ENCODE measurements at places on chromosomes 2 and 18. TPM values are rescaled to one million over a fixed set of nuclear protein-coding genes. Genes with fewer than 3 reads are reported as not detected.
A peak's percentile ranks its signal among the peaks of the same experiment; 100 is the strongest.

DNA sequence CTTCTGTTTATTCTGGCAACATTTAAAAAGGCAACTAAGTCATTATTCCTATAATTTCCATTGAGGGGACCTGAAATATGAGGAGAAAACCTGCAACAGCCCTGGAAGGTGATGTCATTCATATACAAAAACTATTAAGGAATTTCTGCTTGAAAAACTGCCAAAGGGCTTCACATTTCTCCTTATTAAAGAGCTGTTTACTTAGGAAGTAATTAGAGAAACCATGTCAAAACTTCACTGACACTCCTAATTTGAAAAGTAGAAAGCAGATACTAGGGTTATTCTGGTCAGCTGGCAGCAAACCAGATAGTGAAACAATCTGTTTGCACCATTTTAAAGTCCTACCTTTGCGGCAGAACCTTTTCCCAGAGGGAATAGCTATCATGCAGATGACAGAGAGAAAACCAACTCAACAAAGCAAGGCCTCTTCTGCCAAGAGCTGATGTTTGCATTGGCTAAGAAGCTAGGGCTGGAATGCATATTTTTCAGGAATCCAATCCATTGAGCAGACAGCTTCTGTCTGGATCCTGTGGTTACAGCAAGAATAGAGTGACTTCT, 592.2 kb upstream of the SYT4 start:
- DNase-seq, result no peak

- no peak for DNase-seq
These were observed 34.9 kb upstream of the NEDD4L start for GRCh38 chr18:58009166-58009565.

DNA sequence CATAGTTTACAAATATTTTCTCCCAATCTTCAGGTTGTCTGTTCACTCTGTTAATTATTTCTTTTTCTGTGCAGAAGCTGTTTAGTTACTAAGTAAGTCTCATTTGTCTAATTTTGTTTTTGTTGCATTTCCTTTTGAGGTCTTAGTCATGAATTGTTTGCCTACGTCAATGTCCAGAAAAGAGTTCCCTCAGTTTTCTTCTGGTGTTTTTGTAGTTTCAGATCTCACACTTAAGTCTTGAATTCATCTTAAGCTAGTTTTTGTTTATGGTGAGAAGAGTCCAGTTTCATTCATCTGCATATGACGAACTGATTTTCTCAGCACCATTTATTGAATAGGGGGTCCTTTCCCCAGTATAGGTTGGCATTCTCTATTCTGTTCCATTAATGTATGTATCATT, 1252.2 kb upstream of the TMEFF2 start:
- DNase-seq, result no peak

GRCh38 chr18:49487711-49488310, 777 bp upstream of the C18orf32 start:
- no peak for DNase-seq

- DNase-seq, result no peak
These were observed 216.6 kb downstream of the SH3BP4 start for GRCh38 chr2:235168174-235168979.

- DNase-seq, result no peak
These were observed 130.3 kb upstream of the FAM98A start for GRCh38 chr2:33729353-33729752.

GRCh38 chr2:240135706-240136012, 446 bp downstream of the COPS9 start:
- DNase-seq, result no peak

DNA sequence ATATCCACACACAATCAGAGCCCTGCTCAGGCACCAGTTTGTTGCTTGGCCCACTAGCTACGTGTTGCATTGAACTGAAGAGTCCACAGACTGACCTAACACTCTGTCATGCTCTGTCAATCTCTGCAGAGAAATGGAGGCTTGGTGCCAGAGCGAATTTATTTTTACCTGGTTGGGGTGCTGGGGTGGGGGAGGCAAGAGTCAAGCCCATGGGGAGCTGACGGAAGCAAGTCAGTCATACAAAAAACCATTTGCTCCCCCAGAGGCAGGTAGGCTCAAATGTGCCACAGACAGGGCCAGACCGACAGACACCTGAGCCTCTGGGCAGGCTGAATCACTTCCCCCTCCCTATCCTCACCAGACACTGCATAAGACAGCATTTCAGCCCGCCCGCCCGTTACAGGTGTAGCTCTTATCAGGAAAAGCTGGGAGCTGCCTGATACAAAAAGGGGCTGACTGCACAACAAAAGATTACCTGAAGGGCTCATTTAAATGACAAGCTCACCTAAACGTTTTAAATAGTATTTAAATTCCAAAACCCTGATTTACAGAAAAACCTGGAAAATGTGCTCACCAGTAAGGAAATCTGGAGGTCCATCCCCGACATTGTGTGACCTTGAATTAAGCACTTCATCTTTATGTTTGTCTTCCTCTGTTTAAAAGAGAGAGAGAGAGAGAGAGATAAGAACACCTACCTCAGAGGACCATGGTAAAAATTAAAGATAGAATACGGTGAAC, 2.1 kb upstream of the PCBP1 start:
- DNase-seq, result no peak

GRCh38 chr18:75679331-75679730, 251.8 kb upstream of the SMIM21 start:
- no peak for DNase-seq

- DNase-seq, result no peak
These were observed 21.0 kb downstream of the MIB1 start for GRCh38 chr18:21761471-21762115.

DNA sequence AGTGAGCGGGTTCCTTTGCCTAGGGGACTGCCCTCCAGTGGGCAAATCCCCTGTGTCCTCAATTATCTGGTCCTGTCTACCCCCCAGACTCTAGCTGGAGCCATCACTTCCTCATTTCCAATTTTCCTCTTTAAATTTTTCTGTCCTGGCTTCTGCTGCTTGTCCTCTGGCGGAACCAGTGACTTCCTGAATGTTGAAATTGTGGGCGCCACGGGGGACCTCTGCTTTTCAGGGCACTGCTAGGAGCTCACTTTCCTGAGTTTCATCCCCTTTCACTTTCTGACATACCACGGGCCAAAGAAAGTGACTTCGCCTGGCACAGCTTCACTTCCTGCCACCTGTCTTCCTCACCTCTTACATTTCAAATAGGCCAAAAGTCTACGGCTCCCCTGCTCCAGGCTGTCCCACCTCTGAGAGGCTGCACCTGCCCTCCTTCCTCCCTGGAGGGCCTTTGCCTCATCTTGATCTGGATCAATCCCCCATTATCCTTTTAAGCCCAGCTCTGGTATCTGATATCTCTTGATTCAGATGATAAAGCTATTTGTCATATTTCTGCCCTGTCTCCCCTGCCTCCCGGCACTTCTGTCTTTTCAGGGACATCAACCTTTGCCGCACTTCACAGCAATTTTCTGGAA, 1.4 kb upstream of the MARCO start:
- no peak for DNase-seq

- DNase-seq, result no peak
These were observed 314.4 kb downstream of the GRB14 start for GRCh38 chr2:164306872-164307271.

GRCh38 chr2:54081574-54081973, 33.8 kb upstream of the ACYP2 start:
- DNase-seq, result peak; percentile 59

GRCh38 chr2:33222309-33222708, 254.1 kb upstream of the RASGRP3 start:
- DNase-seq, result no peak

DNA sequence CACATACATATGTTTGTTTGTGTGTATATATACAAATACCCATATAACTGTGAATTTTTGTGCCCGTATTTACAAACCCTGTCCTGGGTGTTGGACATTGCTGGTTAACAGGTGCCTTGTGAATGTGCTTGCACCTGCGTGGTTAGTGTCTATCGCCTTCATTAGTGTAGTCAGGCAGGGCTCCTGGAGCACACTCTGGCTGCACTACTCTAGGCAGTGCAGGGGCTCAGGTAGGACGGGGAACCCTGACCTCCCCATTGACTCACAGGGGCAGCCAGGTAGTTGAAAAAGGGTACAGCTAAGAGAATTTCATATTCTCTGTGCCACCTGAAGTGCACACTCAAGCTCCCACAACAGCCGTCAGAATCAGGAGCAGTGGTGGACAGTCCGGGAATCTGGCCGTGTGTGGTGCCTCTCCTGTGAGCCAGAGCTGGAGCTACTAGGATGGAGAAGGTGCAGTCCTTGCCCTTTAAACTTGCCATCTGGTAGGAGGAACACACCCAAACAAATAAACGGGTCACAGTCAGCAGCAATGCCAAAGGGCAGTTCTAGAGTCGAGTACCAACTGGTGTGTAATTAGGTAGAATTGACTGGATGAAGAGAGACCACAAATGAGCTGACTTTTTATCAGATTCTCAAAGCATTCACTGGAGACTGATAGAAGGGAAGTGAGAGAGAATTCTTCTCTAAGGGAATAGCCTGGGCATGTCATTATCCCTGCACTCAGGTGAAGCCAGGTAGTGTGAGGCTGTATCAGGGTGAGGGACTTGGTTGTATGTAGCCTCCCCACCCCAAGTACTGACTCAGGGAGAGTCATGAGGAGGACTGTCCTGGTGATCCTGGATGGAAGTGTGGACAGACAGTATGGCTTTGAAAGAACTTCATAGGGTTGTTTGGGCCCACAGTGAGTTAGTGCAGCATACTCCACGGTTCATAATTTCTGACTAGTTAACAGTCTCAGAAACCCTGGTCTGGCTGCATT, 44.1 kb downstream of the FARP2 start:
- DNase-seq, result no peak

GRCh38 chr2:39266139-39266805, 22.5 kb upstream of the CDKL4 start:
- no peak for DNase-seq

- DNase-seq, result no peak
These were observed 22.7 kb downstream of the CNNM4 start for GRCh38 chr2:96783388-96783787.

DNA sequence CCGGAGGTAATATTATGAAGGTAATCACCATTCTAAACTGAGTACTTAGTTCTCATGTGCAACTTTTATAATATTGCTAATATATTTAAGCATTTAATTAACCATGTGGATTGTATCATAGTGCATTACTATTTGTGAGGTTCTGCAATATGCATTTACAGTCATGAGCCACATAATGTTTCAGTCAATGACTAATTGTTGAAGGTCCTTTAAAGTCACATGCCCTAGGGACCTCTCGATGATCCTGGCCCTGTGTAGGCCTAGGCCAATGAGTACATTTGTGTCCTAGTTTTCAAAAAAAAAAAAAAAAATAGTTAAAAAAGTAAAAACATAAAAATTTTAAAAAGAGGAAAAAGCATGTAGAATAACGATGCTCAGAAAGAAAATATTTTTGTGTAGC, 298.0 kb downstream of the DSEL start:
- DNase-seq, result no peak

GRCh38 chr2:122927197-122927596, 1097.9 kb upstream of the CNTNAP5 start:
- DNase-seq, result no peak

Gene PROKR1
- total RNA-seq, result not detected

Gene ATOH8
- total RNA-seq, result not detected

Gene SLC9A4
- total RNA-seq, result 0.07 TPM

Gene LAMA3
- total RNA-seq, result 0.16 TPM

Gene E2F6
- 7.9 TPM for total RNA-seq

Gene ZNF892
- 3.9 TPM for total RNA-seq

Gene CCDC148
- 0.08 TPM for total RNA-seq

Gene CPLX4
- total RNA-seq, result not detected

Gene RUFY4
- total RNA-seq, result 5.1 TPM

Gene LRATD1
- total RNA-seq, result not detected

Gene DCC
- not detected for total RNA-seq

Gene DPP10
- total RNA-seq, result not detected

Gene ATG4B
- total RNA-seq, result 103 TPM

Gene FSHR
- total RNA-seq, result not detected

Gene DNAJC10
- 37.2 TPM for total RNA-seq

Gene DPP4
- 5.1 TPM for total RNA-seq

Gene MLPH
- not detected for total RNA-seq

Gene RIT2
- total RNA-seq, result not detected

Gene TWIST2
- not detected for total RNA-seq

Gene UGT1A9
- total RNA-seq, result not detected

Gene DSC2
- not detected for total RNA-seq

Data from activated naive CD4-positive, alpha-beta T cell treated with anti-CD3 and anti-CD28 coated beads, Interleukin-2, amount 50 U/mL, for 72 hours (primary cell).